A549 treated with Hydrocortisone at 1 μM for 4 hours (cell line): ENCODE measurements at places on chromosomes 2 and 18. TPM values are rescaled to one million over a fixed set of nuclear protein-coding genes. Genes with fewer than 3 reads are reported as not detected.

The FHL2 gene
- total RNA-seq = 54.4 to 65.3 TPM (median 59.1 TPM) in 5 replicates

The SKOR2 gene
- not detected in 5 replicates for total RNA-seq

The ST6GAL2 gene
- 10.3 to 19.6 TPM (median 13.8 TPM) in 5 replicates for total RNA-seq

The EPHA4 gene
- total RNA-seq = 0.63 to 1.1 TPM (median 0.96 TPM) in 5 replicates
